Sciatic nerve (tissue), 2 donors: ENCODE measurements at places on chromosomes 1 and 21.

DNA sequence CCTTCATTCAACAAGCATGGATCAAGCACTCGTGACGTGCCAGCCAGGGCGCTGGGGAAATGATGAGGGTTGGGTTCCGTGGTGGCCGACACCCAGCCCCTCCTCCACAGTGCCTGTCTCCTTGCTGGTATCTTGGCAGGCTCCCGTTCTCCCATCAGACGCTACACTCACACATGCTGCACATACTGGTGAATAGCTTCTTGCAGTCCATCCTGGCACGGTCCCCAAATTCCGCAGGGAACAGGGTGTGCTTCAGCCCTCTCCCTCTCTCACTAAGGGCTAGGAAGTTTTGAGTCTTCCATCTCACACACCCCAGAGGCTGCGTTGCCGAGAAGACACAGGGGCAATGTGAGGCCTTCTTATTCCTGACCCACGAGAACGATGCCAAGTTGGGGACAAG is 10.1 kb upstream of the MEF2D start:
- peak; percentile 79 for DNase-seq

DNA sequence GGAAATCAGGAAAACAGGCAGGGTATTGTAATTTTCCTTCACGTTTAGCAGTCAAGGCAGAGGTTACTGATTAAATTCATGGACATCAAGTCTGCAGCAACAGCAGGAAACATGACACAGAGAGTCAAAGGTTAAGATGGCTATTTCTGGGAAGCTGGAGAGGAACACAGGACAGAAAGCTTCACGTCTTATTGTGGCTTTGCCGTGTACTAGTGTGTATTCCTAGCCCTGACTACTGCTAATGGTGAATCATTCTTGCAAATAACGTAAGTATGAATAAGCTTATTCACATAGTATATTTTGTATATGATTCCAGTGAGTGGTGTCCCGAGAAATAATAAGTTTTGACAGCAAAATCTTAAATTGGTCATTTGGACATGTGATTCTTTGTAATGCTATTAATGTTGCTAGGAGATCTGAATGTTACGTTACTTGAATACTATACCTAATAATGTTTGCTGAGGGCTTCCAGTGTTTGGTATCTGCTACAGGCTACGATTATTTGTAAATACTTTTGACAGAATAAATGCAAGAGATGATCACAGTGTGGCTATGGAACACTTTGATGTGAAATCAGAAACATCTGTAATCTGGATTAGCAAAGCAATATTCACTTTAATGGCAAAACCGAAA is 77.4 kb downstream of the DISP1 start:
- DNase-seq: no peak

- DNase-seq: no peak
Measured at GRCh38 chr1:221711656-221712055, 30.2 kb downstream of the DUSP10 start.

- no peak for DNase-seq
Measured at GRCh38 chr1:38919130-38919529, 22.5 kb downstream of the RHBDL2 start.

DNA sequence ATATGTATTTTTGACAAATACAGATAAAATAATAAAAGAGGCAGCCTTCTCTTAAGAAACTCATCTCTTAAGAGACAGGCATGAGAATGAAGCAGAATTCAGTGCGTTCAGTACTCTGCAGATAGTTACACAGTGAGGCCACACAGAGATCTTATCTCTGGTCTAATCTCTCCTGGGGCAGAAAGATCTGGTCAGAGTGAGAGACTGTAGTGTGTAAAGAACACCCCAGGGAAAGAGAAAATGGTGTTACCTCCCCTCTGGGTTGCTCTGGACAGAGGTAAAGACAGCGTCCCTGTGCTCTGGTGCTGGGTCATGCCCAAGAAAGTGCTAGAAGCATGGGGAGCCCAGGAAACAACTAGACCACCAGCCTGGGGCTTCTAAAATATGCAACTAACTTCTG is 216.3 kb downstream of the SIPA1L2 start:
- no peak for DNase-seq

DNA sequence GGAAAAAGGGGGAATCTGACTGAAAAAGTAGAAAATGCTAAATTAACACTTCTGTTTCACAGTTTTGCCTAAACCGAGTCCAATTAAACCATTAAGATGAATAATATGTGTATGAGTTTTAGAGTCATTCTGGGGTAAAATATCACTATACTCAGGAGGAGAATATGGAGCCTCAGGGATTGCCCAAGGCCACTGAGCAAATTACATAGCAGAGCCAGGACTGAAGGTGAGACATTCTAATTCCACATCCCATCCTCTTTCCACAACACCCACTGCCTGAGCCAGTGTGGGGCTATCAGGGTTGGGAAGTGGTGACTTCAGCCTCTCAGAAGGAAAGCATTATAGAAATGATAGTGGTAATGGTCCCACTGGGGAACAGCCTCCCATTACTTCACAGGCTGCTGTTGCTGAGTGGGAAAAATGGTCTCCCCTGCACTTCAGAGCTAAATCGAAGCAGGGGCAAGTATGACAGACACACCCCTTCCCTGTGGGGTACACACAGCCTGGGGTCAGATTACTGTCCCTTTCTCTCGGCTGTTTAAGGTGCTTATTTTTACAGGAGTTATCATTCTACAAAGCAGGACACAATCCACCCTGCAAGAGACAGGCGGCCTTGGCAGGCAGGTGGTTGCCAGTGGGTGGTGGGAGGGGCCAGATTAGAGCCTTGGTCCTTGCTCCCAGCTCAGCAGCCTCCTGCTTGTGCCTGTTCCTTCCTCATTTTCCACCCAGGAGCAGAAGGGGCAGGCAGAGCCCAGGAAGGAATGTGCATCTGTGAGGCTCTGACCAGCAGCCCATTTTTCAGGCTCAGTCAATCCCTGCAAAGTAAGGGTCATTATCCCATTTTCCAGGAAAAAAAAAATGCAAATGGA is 9.5 kb upstream of the BCAR3 start:
- DNase-seq: no peak

- peak; percentile 65 for DNase-seq
Measured at GRCh38 chr1:60922304-60922703, 160.1 kb upstream of the NFIA start.

GRCh38 chr1:98203466-98203865 is 282.6 kb upstream of the DPYD start:
- DNase-seq: no peak

GRCh38 chr21:41564871-41565274 is 56.9 kb upstream of the TMPRSS2 start:
- no peak for DNase-seq

- no peak for DNase-seq
Measured at GRCh38 chr1:100065183-100065968, 67.4 kb downstream of the SASS6 start.

GRCh38 chr1:168976267-168976666 is 130.2 kb upstream of the ATP1B1 start:
- DNase-seq: no peak

DNA sequence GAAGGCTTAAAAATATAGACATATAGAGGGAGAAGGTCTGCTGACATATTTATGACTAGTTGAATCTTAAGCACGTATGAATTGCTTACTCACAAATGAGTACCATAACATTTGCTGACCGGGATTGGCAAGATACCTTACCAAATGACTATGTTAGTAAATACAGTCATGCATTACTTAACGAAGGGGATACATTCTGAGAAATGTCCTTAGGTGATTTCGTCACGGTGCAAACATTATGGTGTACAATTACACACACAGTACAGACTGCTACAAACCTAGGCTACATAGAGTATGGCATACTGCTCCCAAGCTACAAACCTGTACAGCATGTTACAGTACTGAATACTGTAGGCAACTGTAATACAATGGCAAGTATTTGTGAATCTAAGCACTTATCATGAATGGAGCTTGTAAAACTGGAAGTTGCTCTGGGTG is 19.4 kb upstream of the UBE2U start:
- DNase-seq: no peak

DNA sequence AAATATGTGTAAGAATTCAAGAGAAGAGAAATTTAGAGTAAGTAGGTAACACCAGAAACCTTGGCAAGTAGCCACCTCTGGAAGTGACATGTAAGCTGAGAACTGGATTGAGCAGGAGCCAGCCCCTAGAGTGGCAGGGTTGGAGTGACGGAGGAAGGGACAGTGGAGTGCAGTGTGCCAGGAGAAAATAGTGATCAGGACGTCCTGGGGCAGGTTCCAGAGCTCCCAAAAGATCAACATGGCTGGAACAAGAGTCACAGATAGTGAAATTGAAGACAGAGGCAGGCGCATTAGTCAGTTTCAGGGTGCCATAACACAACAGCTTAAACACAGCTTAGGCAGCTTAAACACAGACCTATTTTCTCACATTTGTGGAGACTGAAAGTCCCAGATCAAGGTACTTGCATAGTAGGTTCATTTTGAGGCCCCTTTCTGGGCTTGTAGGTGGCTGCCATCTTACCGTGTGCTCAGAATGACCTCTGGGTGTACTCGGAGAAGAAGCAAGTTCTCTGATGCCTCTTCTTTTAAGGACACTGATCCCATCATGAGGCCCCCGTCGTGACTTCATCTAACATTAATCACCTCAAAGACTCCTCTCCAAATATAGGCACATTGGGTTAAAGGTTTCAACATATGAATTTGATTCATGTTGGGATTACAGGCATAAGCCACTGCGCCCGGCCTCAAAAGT is 37.2 kb downstream of the GNPAT start:
- DNase-seq: no peak

- peak; percentile 84 for DNase-seq
Measured at GRCh38 chr1:109240158-109241152, 8.9 kb upstream of the CELSR2 start.

DNA sequence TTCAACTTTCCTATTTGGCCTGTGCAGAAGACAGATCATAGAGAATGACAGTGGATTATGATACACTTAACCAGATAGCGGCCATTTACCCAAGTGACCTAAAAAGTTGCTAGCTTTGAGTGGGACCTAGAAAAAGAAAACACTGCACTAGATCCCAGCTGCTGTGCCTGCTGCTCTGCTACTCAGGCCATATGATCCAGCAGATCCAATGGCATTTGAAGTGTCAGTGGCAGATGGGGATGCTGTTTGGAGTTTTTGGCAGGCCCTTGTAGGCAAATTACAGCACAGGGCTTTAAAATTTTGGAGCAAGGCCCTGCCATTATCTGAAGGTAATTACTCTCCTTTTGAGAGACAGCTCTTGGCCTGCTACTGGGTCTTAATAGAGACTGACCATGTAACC is 74.0 kb upstream of the KCNE2 start:
- no peak for DNase-seq

DNA sequence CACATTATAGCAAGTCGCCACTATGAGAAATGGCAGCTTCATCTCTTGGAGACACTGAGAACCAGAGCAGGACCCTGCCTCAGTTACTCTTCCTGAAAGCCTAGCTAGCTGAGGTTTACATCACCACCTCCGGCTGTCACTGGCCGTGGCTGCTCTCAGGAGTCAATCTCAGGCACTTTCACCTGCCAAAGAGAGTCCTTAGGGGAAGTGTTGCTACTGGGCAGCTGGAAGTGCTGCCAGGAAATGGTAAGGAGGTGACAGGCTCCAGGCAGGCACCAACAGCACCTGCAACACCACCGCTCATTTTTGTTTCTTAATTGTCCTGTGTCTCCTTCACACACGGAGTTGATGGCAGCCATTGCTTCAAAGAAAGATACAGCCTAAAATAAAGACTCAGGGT is 92.5 kb downstream of the DSCAM start:
- no peak for DNase-seq

GRCh38 chr1:178534137-178534868 is 21.4 kb downstream of the TEX35 start:
- no peak for DNase-seq

- no peak for DNase-seq
Measured at GRCh38 chr1:166182281-166182680, 15.5 kb upstream of the FAM78B start.

- no peak for DNase-seq
Measured at GRCh38 chr1:63691701-63692425, 82.0 kb upstream of the ROR1 start.

- no peak for DNase-seq
Measured at GRCh38 chr1:9575486-9575885, 13.2 kb upstream of the TMEM201 start.

GRCh38 chr1:109296782-109297181 is 10.0 kb downstream of the MYBPHL start:
- DNase-seq: no peak

DNA sequence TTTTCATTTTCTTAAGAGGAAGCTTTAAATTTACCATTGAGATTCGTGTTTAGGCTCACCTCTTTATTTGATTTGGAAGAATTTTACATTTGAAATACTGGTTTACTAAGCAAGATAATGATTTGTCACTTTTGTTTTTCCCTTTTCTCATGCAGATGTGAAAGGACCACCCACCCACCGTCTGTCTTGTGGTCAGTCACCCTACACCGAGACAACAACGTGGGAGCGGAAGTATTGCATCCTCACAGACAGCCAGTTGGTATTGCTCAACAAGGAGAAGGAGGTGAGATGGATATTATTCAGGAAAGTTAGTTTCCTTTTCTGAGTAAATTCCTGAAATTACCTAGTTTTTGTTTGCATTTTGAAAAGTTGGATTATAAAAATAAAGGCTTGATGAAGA is 189.5 kb downstream of the RASAL2 start:
- DNase-seq: no peak

- no peak for DNase-seq
Measured at GRCh38 chr1:114524944-114525343, 13.9 kb upstream of the TRIM33 start.

GRCh38 chr1:173430677-173431303 is 46.3 kb upstream of the PRDX6 start:
- no peak for DNase-seq

- DNase-seq: peak; percentile 22
Measured at GRCh38 chr1:234990874-234991801, 137.5 kb downstream of the TOMM20 start.

DNA sequence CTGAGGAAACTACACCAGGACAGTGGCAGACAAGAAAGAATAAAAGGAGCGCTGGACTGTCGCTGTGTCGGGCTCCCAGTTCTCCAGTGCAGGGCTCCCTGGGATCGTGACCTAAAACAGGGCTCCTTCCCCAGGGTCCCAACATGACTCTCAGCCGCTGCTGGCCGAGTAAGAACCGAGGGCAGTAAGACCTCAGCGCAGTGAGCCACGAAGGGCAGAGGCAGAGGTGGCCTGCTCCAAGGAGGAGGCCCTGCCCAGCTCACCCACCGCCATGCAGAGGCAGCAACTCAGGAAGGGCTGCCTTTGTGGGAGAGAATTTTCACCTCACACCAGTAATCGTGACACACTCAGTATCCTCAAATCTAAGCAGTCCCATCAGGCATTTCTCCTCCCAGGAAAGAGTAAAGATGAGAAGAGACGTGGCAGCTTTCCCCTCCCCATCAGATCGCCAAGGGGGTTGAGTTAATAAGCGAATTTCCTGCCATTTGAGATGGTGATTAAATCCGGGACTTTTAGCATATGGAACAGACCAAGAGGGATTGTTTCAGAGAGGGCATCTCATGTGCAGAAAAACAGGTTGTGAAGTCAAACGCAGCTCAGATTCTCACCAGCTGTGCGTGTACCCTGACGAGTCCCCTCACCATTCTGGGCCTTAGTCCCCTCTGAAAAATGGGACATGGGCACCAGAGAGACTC is 19.8 kb upstream of the ARTN start:
- DNase-seq: no peak

DNA sequence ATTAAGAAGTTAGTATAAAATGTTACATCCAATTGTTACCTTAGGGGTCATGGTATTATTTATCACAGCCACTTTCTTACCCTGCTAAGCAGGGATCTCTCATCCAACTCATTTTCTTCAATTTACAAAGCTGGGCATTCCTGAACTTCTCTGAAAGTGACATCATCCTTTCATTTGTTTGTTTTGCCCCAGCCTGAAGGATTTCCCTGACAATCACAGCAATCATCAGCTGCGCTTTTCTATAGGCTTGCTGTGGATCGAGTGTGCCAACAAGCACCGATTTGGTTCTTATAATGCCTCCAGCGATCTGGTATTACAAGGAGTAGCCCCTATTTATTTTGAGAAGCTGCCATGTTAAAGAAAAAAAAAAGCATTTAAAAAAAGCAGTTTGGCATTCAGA is 240.2 kb downstream of the USH2A start:
- no peak for DNase-seq
